ENCODE measurements at places on chromosomes 3 and 15.

DNA sequence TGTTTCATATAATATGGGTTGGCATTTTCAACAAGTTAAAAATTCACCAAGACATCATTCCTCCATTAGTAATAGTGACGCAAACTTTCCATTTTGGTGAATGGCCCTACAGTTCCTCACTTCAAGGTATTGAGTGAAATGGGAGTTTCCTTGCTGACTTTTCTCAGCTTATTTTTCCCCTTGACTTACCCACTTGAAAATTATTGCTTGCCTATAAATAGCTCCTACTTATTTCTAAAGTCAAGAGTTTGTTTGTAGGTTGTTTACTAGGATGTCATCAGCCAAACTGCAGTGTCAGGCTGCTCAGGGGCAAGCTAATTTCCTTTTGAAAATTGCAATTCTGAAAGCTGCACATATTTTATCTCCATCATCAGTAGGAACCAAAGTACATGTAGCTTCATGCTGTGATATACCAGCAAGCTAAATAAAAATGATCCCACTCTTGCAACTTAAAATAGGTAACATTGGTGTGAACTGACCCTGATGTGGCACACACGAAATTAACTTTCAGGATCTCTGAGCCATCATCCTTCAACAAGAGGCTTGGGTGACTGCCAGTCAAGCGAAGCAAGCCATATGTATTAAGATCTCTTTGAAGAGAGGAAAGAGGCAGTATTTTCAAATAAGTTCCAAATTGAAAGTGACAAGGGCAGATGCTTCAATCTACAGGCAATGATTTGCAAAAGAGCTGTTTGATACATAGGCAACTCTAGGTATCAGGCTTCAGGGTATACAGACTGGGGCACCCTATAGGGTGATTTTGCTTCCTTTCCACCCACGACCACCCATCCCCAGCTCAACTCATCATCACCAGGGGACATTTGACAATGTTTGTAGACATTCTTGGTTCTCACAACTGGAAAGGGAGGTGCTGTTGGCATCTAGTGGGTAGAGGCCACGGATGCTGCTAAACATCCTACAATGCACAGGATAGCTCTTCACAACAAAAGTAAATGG is 66.8 kb upstream of the RASGRP1 start:
- no peaks in the 10 kb centered on the region for H3K36me3 ChIP-seq
- H3K4me1 ChIP-seq = peaks cover 7% of the 10 kb centered on the region
- no peak overlapping the region for H3K4me3 ChIP-seq
- no peaks in the 10 kb centered on the region for H3K27me3 ChIP-seq
- no peak for DNase-seq

GRCh38 chr3:10635446-10636076 is 130.2 kb upstream of the ATP2B2 start:
- no peak overlapping the region for H3K27ac ChIP-seq
- H3K27me3 ChIP-seq = no peaks in the 10 kb centered on the region
- H3K4me1 ChIP-seq = no peaks in the 10 kb centered on the region

- no peak for DNase-seq
- H3K4me3 ChIP-seq = no peak overlapping the region
- no peaks in the 10 kb centered on the region for H3K36me3 ChIP-seq
- no peaks in the 10 kb centered on the region for H3K4me1 ChIP-seq
Observed at GRCh38 chr3:117531078-117531767, 821.6 kb downstream of the TUSC7 start.

DNA sequence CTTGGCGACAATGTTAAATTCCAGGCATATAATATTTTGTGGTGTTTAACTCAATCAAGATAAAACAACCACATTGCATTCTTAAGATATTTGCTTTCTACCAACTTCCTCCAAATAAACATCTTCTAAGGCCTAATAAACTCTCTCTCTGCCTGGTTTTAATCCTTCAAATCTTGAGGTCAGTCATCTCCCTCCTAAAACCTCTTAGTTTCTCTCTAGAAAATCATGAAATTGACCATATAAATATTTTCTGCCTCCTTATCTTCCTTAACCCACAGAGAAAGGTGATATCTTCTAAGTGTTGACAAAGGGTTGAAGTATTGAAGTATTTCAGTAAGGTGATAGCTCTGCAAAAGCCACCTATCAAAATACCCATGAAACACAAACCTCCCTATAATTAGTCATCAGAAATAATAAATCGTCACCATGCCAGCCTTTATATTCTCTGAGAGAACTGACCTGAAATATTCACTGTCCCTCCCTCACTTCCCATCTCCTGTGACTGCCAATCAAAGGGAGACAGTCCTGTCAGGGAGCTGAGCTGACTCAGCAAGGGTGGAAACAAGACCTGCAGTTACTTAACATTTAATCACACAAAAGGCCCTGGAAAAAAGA is 1261.1 kb downstream of the ROBO1 start:
- no peaks in the 10 kb centered on the region for H3K36me3 ChIP-seq
- H3K4me1 ChIP-seq = no peaks in the 10 kb centered on the region
- H3K27me3 ChIP-seq = no peaks in the 10 kb centered on the region
- DNase-seq = no peak
- H3K4me3 ChIP-seq = no peak overlapping the region

DNA sequence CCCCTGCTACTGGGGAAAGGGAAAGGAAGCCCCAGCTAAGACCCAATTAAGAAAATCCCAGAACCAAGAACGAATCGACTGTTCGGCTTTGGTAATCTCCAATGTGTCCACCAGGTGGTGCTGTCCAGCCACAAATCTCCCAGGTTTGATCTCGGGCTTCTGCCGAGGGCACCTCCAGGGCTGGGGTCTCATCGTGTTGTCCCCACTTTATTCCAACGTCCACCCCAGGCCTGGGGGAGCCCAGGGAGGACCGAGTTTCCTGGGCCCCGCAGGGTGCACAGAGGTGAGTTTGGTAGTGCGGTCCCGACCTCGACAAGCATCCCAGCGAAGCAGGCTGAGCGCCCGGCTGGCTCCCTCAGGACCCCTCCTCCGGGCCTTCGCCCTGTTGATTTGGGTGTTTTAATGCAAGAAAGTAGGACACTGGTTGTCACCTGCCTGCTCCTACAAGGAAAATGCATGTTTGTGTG is 185.1 kb downstream of the GOLGA6L6 start:
- H3K27ac ChIP-seq = no peak overlapping the region
- H3K4me3 ChIP-seq = no peak overlapping the region
- no peaks in the 10 kb centered on the region for H3K4me1 ChIP-seq
- H3K36me3 ChIP-seq = no peaks in the 10 kb centered on the region
- H3K27me3 ChIP-seq = peaks cover 19% of the 10 kb centered on the region
- DNase-seq = peak; percentile 89

DNA sequence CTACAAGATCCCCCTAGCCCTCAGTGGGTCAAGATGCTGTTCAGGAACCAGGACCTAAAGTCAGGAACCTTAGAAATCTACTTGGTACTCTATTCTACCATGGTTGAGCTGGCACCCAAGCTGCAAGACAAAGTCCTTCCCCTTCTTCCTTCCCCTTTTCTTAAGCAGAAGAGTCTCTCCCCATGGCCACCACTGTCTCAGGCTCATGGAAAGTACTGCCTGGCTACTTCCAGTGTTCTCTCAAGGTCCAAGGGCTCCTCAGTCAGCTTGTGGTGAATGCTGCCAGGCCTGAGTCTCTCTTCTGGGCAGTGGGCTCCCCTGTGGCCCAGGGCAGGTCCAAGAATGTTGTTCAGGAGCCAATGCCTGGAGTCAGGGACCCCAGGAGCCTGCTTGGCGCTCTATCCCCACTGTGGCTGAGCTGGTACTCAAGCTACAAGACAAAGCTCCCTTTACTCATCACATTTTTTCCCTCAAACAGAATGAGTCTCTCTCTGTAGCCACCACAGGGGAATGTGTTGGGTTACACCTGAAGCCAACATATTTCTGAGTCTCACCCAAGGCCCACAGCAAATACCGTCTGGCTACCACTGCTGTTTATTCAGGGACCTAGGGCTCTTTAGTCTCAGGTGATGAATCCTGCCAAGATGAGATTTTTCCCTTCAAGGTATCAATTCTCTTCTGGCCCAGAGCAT is 18.1 kb upstream of the SLC27A2 start:
- H3K27ac ChIP-seq = no peak overlapping the region
- no peak for DNase-seq
- H3K27me3 ChIP-seq = no peaks in the 10 kb centered on the region
- no peaks in the 10 kb centered on the region for H3K36me3 ChIP-seq
- H3K4me1 ChIP-seq = no peaks in the 10 kb centered on the region
- H3K4me3 ChIP-seq = no peak overlapping the region

DNA sequence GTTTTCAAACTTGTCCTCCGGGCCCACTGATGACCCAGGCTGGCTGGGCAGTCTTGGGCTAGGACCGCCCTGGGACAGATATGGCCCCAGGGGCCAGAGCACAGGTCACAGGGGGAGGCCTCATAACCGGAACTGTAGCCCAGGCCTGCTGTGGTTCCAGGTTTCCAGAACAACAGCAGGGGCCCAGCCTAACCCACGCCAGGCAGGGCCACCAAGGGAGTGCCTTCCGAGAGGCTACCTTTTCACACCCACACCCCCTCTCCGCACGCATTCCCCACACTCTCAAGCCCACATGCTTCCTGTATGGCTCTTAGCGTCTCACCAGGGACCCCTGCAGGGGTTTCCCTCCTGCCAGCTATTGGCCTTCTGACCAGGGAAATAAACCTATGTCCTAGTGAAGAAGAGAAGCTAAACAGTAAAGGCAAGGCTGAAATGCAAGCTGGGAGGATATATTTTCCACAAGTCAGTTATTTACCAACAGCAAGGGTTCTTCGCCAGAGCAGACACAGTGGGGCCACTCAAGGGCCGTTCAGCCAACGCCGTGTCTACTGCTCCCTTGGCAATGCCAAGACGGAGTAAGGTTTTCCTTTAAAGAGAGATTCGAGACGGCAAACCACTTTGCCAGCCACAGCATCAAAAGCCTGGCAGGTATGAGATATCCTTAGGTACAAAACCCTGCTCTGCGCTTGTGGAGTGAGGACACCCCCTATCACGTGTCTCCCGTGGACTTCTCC is 135.1 kb downstream of the ATP10A start:
- no peak overlapping the region for H3K27ac ChIP-seq
- H3K4me1 ChIP-seq = no peaks in the 10 kb centered on the region
- peak; percentile 42 for DNase-seq
- H3K27me3 ChIP-seq = no peaks in the 10 kb centered on the region

DNA sequence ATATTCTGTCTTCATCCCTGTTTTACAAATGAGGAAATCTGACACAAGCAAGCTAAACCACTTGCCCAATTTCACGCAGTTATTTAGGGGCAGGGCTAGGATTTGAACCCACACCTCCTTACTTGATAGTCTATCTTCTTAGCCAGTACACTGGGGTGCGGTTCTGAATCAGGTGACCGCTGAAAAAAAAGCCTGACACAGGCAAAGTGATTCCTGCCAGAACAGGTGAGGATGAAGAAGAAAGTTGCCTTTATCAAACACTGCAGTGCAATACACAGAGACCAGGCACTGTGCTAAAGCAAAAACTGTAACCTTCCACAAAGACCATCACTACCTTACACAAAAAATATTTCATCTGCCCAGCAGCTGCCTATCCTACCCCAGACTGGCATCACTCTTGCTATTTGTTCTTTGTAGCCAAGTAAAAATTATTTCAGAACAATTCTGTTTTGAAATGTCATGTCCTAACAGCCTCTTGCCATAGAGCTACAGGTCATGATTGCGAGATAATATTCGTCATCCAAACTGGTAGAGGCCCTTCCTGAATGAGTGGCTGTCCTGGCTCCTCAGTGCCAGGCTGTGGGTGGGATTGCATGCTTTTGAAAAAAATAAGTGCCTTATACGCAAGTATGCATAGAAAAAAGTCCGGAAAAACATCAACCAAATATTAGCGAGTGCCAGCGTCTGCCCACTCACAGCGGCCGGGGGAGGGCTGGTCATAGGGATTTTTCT is 142.3 kb upstream of the TPM1 start:
- H3K27ac ChIP-seq = peak overlapping the region; percentile 49
- no peaks in the 10 kb centered on the region for H3K36me3 ChIP-seq

DNA sequence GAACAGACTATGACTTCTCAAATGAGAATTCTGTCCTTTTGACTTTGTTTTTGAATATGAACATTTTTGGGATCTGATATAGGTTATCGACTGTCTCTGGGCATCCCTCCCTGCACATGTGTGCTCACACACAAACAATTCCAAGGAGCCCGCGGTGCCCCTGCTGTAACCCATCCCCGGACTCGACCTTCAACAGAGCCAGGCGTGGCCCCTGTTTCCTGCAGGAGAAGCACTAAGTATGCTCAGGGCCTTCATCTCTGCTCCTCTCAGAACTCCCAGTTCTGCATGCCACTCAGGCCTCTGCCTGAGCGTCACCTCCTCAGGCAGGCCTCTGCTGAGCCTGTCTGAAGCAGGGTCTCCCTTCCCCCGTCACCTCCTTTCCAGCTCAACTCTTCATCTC is 57.6 kb downstream of the NUP210 start:
- no peaks in the 10 kb centered on the region for H3K27me3 ChIP-seq
- no peak overlapping the region for H3K27ac ChIP-seq

DNA sequence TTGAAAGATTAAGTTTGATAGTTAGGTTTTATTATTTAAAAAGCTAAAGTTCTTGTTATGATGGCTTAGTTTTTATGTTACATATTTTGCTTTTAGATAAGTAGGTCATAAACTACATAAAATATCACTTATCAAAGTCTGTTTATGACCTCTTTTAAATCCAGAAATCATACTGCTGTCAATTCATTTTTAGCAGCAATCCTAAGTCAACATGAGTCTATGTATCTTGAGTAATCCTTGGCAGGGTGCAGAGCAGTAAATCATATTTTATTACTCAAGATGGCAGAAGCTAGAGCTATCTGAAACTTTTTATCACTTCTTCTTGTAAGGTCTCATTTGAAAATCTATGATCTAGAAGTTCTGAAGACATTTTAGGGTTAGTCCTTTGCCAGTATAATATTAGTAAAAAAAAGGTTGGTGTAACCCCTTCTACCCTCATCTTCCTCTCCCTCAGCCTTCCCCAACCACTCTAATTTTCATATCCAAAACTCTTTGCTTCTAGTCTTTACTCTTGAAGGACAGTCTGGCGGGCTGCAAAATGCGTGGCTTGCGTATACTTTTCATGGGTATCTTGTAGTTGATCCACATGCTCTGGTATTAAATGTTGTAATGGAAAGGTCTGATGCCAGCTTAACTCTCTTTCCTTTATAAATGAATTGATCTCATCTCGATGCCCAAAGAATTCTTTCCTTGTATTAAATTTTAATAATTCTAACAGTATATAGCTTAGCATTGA is 134.0 kb upstream of the THRB start:
- no peak for DNase-seq
- no peaks in the 10 kb centered on the region for H3K36me3 ChIP-seq
- H3K4me1 ChIP-seq = no peaks in the 10 kb centered on the region
- no peak overlapping the region for H3K4me3 ChIP-seq

GRCh38 chr15:54884312-54884711 is 312.4 kb downstream of the RSL24D1 start:
- H3K27me3 ChIP-seq = no peaks in the 10 kb centered on the region
- no peak overlapping the region for H3K4me3 ChIP-seq
- no peak for DNase-seq
- H3K4me1 ChIP-seq = no peaks in the 10 kb centered on the region

- H3K4me3 ChIP-seq = no peak overlapping the region
- H3K36me3 ChIP-seq = no peaks in the 10 kb centered on the region
- H3K27ac ChIP-seq = no peak overlapping the region
- H3K4me1 ChIP-seq = no peaks in the 10 kb centered on the region
- DNase-seq = no peak
- H3K27me3 ChIP-seq = no peaks in the 10 kb centered on the region
Observed at GRCh38 chr3:134659391-134660045, 8.7 kb upstream of the KY start.

Measured in spleen (tissue), 13 donors.